Sigmoid colon (tissue), 7 donors: ENCODE measurements at places on chromosomes 2 and 18. TPM values are rescaled to one million over a fixed set of nuclear protein-coding genes. Genes with fewer than 3 reads are reported as not detected.

DNA sequence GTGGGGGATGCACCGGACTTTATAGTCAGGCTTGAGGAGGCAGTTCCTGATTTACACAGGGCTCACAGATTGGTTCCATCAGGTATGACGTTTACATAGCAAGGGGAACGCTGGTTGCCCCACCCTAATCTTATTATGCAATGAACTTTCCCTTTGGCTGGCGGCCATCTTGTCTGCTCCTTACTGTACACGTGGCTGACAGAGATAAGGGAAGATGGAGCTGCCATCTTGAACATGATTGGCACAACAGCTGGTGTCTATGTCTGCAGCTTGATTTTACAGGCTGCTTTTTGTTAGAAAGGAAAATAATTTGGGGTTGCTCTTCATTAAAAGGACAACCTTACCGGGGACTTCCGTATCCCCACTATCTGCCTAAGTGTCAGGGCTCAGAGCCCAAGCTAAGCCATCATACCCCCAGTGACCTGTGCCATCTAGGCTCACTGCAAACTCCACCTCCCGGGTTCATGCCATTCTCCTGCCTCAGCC, 33.5 kb upstream of the ATG16L1 start:
- no peak overlapping the region for H3K27ac ChIP-seq
- no peaks in the 10 kb centered on the region for H3K27me3 ChIP-seq
- no peaks in the 10 kb centered on the region for H3K4me1 ChIP-seq

DNA sequence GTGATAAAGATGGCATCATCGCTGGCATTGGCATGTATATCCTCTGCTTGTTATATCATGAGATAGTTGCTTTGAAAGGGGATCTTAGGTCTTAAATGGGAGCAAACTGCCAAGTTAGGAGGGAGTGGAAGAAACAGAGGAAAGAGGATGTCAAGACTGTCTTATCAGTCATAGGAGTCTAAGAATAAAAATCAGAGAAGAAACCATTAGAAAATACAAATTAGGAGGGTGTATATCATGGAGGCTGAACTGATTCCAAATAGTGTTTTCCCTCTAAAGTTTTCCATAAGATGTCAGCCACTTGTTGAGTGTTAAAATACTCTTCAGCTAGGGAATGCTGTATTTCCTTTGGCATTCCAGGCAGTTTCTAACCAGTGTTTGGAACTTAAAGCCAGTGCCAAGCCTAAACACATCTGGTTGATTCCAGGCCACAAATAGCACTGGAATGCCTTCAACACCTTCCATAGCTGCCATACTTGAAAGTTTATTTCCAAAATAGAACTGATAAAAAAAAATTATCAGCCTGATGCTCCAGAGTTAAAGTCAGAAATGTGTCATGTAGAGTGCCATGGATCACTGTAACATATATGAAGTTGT, 129.4 kb downstream of the ZEB2 start:
- H3K27me3 ChIP-seq, result no peaks in the 10 kb centered on the region
- no peak overlapping the region for H3K4me3 ChIP-seq
- DNase-seq, result no peak
- no peak overlapping the region for H3K27ac ChIP-seq
- H3K36me3 ChIP-seq, result no peaks in the 10 kb centered on the region

DNA sequence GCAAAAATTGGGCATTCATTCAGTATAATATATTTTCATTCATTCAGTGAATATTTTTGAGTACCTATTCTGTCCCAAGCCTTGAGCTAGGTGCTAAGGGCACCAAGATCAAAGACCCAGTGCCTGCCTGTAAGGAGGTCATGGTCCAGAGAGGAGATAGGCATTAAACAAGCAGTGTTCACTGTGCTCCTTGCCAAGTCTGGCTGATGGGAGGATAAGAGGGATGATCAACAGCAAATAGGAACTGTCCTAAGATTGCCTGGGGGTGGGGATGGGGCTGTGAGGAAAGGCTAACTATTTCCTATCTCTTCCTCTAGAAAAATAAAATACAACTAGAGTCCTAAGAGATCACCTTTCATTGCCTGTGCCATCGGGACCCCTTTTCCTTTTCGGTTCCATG, 60.4 kb downstream of the SETBP1 start:
- no peak overlapping the region for H3K4me3 ChIP-seq
- DNase-seq, result no peak
- H3K36me3 ChIP-seq, result no peaks in the 10 kb centered on the region
- H3K27me3 ChIP-seq, result no peaks in the 10 kb centered on the region

GRCh38 chr2:74530239-74531187, 780 bp downstream of the HTRA2 start:
- H3K4me1 ChIP-seq, result peaks cover 28% of the 10 kb centered on the region
- peaks cover 42% of the 10 kb centered on the region for H3K36me3 ChIP-seq
- peak overlapping the region; percentile 91 for H3K4me3 ChIP-seq
- no peaks in the 10 kb centered on the region for H3K27me3 ChIP-seq

- H3K4me1 ChIP-seq, result no peaks in the 10 kb centered on the region
- no peaks in the 10 kb centered on the region for H3K27me3 ChIP-seq
- H3K36me3 ChIP-seq, result no peaks in the 10 kb centered on the region
- no peak for DNase-seq
- H3K27ac ChIP-seq, result no peak overlapping the region
Observed at GRCh38 chr2:142989273-142990204, 112.1 kb downstream of the KYNU start.

- no peak overlapping the region for H3K27ac ChIP-seq
- H3K27me3 ChIP-seq, result no peaks in the 10 kb centered on the region
- no peak overlapping the region for H3K4me3 ChIP-seq
- no peak for DNase-seq
Observed at GRCh38 chr2:11771971-11772615, 25.7 kb downstream of the LPIN1 start.

DNA sequence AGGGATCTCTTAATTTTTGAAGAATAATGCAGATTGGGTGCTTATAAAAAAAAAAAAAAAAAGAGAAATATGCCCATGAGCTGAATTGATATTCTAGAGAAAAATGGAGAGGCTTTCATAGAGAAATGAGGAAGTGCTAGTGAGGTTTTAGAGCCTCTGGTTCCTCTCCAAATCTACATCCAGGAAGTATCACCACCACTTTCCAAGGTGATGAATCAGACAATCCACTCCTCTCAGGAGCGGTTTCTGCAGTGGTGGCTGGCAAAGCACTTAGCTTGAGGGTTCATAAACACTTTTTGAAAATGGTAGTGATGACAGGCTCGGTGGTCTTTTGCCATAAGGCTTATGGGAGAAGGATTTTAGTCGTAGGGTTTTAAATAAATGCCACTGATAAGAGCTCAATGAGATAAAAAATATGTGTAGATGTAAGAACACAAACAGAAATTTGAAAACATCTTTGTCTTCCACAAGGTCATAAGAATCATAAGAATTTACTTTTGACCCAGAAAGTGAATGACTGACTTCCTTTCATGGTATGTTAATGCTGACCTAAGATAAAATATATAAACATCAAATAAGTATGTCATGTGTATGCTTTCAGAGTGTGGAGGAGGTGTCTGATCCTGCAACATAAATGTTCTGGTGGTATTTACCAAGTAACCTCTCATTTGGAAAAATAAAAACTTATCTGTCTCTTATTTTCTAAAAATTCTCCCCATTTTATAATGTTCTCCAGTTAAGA, 42.1 kb upstream of the DSG1 start:
- H3K27ac ChIP-seq, result no peak overlapping the region
- no peak for DNase-seq
- no peaks in the 10 kb centered on the region for H3K4me1 ChIP-seq

DNA sequence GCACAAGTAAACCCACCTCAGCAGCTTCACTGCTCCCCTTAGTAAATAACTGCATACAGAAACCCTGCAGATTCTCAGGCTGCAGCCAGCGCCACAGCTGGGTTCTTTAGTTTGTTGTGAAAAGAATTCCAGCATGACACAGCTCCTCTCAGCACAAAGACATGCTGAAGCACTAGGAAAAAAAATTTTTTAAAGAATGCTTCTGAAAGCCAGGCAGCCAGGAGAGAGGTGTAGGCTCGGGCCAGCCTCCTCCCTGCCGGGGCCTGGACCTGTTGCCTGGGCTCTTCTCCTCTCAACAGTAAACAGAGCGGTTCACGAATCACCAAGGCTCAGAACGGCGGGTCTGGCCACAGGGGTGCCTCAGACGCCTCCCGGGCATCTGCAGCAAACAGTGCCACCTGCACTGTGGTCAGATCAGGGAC, 95.7 kb upstream of the POU3F3 start:
- H3K27ac ChIP-seq, result no peak overlapping the region
- no peak for DNase-seq
- no peaks in the 10 kb centered on the region for H3K27me3 ChIP-seq
- no peaks in the 10 kb centered on the region for H3K36me3 ChIP-seq

GRCh38 chr2:9844576-9844975, 1.3 kb downstream of the TAF1B start:
- peak overlapping the region; percentile 77 for H3K4me3 ChIP-seq
- H3K27ac ChIP-seq, result no peak overlapping the region
- H3K36me3 ChIP-seq, result peaks cover 4% of the 10 kb centered on the region
- no peaks in the 10 kb centered on the region for H3K4me1 ChIP-seq
- no peaks in the 10 kb centered on the region for H3K27me3 ChIP-seq

- H3K27ac ChIP-seq, result no peak overlapping the region
- DNase-seq, result no peak
- H3K4me1 ChIP-seq, result no peaks in the 10 kb centered on the region
- H3K27me3 ChIP-seq, result no peaks in the 10 kb centered on the region
- H3K4me3 ChIP-seq, result no peak overlapping the region
- no peaks in the 10 kb centered on the region for H3K36me3 ChIP-seq
Observed at GRCh38 chr2:229486673-229487072, 215.6 kb upstream of the PID1 start.

DNA sequence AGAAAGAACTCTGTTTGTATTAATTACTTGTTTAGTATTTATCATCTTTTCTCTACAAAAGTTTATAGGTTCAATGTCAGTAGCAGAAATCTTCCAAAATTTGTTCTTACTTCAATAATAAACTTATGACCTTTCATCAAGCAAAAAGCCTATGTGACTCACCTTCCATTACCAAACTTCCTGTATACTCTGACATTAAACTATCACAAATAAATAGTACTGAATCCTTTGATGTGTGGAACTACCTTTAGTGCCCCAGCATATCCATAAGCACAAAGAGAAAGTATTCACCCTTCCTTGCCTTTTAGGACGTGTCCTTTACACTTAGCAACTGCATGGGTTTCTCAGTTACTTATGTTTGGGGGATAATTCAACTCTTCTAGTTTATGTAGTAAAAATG, 166.0 kb downstream of the EHBP1 start:
- H3K27ac ChIP-seq, result no peak overlapping the region
- no peak overlapping the region for H3K4me3 ChIP-seq
- no peaks in the 10 kb centered on the region for H3K27me3 ChIP-seq

DNA sequence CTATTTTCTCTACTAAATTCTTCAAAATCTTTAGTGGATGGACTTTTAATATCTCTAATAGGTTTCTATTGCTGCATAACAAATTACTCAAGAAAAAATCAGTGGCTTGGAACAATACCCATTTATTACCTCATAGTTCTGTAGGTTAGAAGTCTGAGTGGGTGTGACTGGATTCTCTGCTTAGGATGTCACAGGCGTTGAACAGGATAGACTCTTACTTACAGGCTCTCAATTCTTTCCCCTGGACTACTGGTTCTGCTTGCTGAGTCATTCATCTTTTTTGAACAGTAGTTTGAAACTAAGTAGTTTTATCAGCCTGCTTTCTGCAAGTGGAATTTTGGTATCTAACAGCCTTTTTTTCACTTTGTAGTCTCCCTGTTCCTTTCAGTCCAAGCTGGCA, 265.4 kb downstream of the ZNF385B start:
- no peak for DNase-seq
- H3K4me1 ChIP-seq, result no peaks in the 10 kb centered on the region
- no peaks in the 10 kb centered on the region for H3K27me3 ChIP-seq

DNA sequence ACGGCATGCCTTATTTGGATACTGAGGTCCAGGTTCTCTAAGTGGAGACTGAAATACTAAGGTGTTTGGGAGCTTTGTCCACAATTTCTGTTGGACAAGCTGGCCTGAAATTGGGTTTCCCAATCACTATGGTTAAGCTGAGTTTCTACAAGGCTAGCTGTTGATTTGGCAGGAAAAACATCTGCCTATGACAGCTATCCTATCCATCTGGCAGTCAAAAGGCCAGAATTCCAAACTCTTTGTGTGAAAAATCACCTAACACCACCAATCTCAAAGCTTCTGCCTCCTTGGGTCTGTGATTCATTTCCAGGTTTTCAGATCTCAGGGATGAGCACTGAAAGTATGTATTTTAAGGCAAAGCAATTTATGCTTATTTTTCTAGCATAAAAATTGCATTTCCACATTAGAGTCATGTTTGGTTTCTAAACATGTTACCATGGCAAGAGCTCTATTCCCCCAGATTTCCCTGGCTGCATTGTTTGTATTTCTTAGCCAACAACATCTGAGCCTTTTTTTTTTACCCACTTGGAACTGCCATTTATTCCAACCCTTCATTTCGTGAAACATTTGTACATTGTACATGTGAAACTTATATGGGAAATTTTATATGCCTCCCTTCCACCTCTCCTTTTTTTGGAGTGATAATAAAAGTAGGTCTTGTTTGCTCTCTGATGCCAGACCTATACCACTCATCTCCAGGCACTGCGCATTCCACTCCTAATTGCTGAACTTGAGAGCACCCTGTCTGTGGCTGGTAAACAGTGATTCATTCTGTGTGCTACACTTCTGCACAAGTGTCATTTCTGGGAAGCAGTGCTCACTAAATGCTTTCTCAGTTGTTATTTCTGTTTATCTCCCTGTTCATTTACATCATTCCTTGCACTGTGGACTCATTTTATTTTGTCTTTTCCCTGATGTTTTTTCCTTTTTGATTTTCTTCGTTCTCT, 15.9 kb upstream of the CCDC85A start:
- no peaks in the 10 kb centered on the region for H3K4me1 ChIP-seq
- DNase-seq, result no peak
- no peaks in the 10 kb centered on the region for H3K27me3 ChIP-seq
- H3K36me3 ChIP-seq, result no peaks in the 10 kb centered on the region

GRCh38 chr2:200399636-200400035, 93.1 kb downstream of the SPATS2L start:
- no peak for DNase-seq
- H3K36me3 ChIP-seq, result no peaks in the 10 kb centered on the region
- H3K4me3 ChIP-seq, result no peak overlapping the region

- DNase-seq, result no peak
- H3K36me3 ChIP-seq, result no peaks in the 10 kb centered on the region
- no peaks in the 10 kb centered on the region for H3K4me1 ChIP-seq
Observed at GRCh38 chr2:232890896-232891601, 21.0 kb downstream of the SNORC start.

GRCh38 chr2:24179683-24180082, 4.8 kb downstream of the FAM228A start:
- no peaks in the 10 kb centered on the region for H3K4me1 ChIP-seq
- no peak overlapping the region for H3K4me3 ChIP-seq
- no peak overlapping the region for H3K27ac ChIP-seq
- no peaks in the 10 kb centered on the region for H3K36me3 ChIP-seq
- DNase-seq, result no peak

The AP1S3 gene
- 0.99 TPM for total RNA-seq

The OR6B2 gene
- not detected for total RNA-seq

The MCFD2 gene
- 50.1 TPM for total RNA-seq

The DUSP2 gene
- 6.7 TPM for total RNA-seq

The CCDC74B gene
- 3.2 TPM for total RNA-seq

The OTX1 gene
- not detected for total RNA-seq

The SLC5A7 gene
- 1.8 TPM for total RNA-seq

The LRRC30 gene
- not detected for total RNA-seq

The EFR3B gene
- total RNA-seq, result 1.4 TPM

The CYTIP gene
- 3.5 TPM for total RNA-seq
